Mesothelial cell of epicardium (in vitro differentiated cells): ENCODE measurements at places on chromosomes 5 and 9.

DNA sequence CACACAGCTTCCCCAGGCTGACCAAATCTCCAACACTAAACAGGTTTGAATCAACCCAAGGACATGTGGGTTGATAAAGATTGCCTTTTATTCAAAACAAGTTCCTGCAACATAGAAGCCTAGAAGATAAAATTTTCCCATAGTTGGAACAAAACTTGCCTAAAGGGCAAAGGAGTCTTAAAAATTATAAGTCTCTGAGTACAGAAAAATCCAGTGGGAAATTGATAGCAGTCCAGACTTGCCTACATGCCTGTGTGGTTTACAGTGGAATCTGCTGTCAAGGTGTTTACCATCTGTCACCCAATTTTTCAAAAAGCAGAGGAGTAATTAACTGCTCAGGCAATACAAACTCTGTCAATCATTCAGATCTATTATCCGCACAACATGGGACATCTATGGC lies 168.2 kb downstream of the PPP2R2B start:
- DNase-seq = no peak

DNA sequence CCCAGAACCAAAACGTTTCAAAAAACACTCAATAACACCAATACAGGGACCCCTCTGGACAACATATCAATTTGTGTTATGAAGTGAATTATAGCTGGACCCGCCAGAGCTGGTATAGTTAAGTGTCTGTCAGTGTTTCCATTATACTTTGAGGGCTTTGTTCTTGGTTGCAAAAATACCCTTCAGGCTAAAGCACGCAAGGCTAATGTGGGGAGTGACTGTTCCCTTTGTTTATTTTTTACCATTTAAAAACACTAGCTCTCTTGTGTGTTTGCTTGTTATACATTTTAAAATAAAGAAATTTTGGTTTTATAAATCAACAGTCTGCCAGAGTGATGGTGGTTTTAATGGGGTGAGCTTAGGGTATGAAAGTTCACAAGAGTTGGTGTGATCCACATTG lies 859.5 kb downstream of the PTPRD start:
- DNase-seq = no peak

DNA sequence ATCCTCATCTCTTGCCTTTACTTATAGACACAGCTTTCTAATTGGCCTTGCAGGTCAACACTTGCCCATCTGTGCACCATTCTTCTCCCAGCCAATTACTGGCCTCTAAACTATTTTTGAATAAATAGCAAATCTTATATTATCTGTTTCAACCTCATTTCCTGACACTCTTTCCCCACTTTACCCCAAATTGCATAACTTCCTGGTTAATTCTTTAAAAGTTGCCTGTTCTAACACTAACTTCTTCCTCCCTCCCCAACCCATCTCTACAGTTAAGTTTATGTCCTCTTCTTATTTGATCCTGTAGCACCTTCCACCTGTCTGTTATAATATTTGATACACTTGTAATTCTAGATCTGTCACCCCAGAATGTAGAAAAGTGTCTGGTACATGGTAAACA lies 372.1 kb downstream of the PDE4D start:
- no peak for DNase-seq

GRCh38 chr5:71836559-71837112 lies 117.6 kb downstream of the CARTPT start:
- DNase-seq = no peak

- no peak for DNase-seq
Measured at GRCh38 chr9:107190061-107190935, 92.8 kb upstream of the RAD23B start.

GRCh38 chr5:158303275-158303674 lies 444.3 kb upstream of the CLINT1 start:
- no peak for DNase-seq

DNA sequence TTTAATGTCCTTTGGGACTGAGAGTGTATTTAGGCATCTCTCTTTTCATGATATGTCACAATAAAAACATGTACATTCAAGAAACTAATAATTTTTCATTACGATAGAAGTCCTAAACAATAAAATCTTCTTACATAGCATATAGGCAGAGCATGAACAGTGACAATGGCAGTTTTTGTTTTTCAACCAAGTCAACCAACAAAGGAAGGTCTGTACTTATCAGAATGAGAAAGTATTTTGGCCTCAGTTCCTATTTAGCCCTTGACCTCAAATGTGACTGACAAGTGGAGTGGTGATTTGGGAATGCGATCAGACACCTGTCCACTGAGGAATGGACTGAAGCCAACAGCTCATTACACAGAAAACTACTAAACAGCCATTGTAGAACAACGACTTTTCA lies 219.5 kb downstream of the TMEM161B start:
- no peak for DNase-seq
